ENCODE measurements at places on chromosomes 2 and 18.

DNA sequence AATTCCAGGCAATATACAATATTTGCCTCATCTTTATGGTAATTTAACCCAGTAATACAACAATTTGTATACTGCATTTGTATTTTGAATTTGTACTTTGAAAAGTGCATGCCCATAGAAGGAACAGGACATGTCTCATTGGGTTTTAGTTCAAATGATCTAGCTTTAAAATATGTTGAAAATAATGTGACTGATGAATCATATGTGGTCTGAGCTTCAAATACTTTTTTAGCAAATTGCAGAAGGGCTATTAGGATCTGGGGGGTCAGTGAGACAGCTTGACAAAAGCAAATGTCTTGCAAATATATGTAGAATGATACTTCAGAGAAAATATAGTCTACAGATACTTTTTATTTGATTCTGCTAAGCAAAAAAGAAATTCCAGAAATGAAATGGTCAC, 248.9 kb downstream of the DCC start:
- no peak for DNase-seq

GRCh38 chr18:7676253-7676873, 109.2 kb downstream of the PTPRM start:
- DNase-seq: no peak

GRCh38 chr2:56460508-56460907, 276.7 kb downstream of the CCDC85A start:
- no peak for DNase-seq

DNA sequence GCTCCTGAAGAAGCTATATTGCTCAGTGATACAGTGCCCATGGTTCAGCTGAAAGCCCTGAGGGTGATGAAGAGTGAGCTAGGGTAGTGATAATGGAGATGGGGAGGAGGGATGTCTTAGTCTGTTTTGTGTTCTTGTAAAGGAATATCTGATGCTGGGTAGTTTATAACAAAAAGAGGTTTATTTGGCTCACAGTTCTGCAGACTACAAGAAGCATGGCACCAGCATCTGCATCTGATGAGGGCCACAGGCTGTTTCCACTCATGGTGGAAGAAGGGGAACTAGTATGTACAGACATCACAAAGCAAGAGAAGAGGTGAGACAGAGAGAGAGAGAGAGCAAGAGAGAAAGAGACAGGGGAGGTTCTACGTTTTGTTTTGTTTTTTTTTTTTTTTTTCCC, 417.3 kb upstream of the TRIB2 start:
- DNase-seq: no peak

DNA sequence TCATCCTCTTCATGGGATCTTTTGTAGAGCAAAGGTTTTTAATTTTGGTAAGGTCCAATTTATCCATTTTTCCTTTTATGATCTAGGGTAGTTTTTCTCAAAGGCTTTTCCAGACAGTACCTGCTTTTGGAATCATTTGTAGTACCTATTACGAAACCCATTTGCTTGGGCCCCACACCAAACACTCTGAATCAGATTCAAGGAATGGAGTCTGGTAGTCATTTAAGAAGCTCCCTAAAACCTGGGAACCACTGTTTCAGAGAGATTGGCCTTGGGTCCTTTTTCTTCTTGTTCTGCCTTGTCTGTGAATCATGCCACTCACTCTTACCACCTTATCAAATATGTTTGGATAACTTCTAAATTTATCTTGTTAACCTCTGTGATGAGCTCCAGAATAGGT, 40.3 kb downstream of the OSBPL6 start:
- no peak for DNase-seq

- no peak for DNase-seq
These were observed 94.3 kb downstream of the LIPG start for GRCh38 chr18:49656073-49656692.

DNA sequence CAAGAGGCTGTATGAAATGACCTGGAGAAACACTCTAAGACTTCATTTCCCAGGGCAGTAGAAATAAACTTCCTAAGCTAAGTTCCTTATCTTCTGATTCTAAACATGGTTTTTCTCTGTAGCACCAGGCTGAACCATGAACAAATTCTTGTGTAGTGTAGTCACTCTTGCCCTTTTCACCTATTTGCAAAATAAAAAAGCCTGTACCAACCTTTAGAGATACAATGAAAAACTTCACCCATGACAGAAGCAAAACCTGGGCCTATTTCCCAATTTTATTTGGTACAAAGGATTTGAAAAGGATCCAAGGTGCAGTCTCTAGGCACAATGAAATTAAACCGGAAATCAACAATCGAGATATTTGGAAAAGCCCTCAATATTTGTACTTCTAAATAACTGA, 43.6 kb downstream of the POLR1A start:
- no peak for DNase-seq

DNA sequence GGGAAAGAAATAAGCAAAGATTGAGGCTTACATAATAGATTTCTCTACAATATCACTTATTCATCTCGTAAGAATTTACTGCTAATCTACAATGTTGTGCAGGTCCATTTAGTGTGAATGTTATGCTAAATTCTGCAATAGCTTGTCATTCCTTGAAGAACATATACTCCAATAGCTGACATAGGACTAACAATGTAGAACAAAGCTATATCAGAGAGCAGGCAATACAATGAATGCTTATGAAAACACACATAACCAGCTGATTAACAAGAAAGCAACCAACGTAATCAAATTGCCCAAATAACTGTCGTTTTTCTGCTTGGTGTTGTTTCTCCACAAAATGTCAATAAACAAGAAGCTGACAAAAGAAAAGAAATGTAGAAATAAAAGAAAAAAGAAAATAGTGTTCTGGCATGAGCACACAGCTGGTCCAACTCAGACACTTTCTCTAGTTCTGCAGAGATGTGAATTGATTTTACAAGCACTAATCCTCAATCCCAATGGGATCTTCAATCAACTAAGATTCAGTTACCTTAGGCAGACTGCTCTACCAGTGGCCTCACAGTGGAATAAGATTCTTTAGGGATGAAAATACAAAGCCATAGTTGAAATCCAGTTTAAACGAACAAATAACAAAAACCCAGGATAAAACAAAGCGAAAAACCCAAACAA, 1024.7 kb upstream of the PIK3C3 start:
- DNase-seq: no peak

GRCh38 chr2:68849579-68850030, 21.6 kb downstream of the BMP10 start:
- no peak for DNase-seq

- peak; percentile 42 for DNase-seq
These were observed 322.6 kb upstream of the REV1 start for GRCh38 chr2:99812426-99812825.

- DNase-seq: no peak
These were observed 14.0 kb downstream of the ARMC9 start for GRCh38 chr2:231212329-231212845.

GRCh38 chr2:241672243-241673188, 14.1 kb downstream of the DTYMK start:
- DNase-seq: no peak

- DNase-seq: no peak
These were observed 104.5 kb downstream of the TDRD15 start for GRCh38 chr2:21228041-21228895.

GRCh38 chr2:49404108-49404507, 249.8 kb upstream of the FSHR start:
- DNase-seq: no peak

DNA sequence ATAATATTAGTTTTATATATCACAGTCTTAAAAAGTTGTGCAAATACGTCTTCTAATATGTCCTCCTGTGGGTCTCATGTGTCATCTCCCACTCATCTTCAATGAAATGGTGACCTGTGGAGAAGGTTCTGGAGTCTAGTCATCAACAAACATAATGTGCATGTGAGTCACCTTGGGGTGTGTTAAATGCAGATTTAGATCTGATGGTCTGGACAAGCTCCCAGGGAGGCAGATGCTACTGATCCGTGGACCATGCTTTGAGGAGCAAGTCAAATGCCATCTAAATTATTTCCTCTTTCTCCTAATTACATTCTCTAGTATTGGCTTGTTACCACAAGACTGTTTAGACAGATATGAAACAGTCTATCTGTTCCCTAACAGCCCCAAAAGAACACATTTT, 210.9 kb downstream of the CD226 start:
- no peak for DNase-seq

- DNase-seq: no peak
These were observed 70.2 kb downstream of the ACAA2 start for GRCh38 chr18:49743117-49743567.

DNA sequence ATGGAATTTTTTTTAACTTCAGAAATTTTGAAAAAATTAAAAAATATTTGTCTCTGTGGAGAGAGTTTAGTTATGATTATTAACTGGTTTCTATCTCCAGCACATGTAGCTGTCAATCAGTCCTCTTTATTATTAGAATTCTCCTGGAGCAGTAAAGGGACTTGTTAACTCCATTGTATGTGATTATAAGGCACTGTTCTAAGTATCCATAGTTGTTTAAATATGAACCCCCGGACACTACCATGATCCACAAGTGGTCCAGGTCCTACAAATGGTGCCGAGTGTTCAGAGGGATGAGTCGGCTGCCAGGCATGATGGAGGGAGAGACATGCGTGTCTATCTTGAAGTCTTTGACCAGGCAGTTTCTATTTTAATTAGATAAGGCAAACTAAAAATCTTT, 492 bp downstream of the CHRNA1 start:
- no peak for DNase-seq

DNA sequence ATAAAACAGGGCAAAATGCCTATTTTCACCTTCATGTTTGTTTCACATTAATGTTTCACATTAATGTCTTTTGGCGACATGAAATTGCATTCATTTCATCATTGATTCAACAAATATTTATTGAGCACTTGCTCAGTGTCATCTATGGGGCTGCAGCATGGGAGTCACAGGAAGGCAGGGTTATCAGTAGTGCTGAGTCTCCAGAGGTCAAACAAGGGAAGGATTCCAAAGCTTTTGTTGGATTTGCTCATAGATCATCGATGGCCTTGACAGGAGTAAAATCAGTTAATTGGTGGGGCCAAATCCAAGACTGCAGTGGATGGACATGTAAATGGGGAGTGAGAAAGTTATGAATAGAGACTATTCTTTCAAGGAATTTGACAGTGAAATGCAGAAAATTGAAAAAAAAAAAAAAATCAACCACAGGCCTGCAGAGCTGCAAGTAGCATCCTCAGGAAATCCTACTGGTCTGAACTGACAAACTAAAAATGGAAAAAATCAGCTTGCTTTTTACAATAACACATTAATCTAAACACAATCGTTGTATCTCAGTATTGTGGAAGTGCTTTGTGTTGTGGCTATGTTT, 1290.8 kb downstream of the DPP10 start:
- DNase-seq: no peak

DNA sequence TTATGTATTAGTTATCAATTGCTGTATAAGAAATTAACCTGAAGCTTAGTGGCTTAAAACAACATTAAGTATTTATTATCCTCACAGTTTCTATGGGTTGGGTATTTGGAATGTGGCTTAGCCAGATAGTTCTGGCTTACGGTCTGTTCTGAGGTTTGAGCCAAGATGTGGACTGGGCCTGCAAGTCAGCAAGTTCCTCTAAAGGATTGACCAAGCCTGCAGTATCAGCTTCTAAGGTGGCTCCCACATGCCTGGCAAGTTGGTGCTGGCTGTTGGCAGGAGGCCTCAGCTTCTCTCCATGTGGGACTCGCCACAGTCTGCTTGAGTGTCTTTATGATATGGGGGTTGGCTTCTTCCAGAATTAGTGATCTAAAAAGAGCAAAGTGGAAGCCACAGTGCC, 45.0 kb upstream of the TCF4 start:
- DNase-seq: no peak

DNA sequence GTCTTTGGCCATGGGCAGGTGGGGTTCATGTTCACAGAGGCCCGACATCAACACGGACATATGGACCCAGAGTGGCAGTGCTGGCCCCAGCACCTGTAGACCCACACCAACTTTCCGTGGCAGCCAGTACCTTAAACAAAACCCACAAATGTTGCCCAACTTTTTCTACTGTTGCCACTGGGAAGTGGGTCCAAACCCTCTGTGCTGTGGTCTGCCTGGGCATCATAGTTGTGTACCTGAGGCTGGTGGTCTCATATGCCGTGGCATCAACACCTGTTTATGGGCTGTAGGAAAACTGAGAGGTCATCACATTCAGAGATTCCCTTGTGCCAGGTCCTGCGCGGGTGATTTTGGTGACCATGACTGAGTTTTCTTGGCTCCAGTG, 79.9 kb downstream of the SH3RF3 start:
- DNase-seq: no peak

- DNase-seq: no peak
These were observed 11.1 kb upstream of the MAP4K3 start for GRCh38 chr2:39448169-39448502.

DNA sequence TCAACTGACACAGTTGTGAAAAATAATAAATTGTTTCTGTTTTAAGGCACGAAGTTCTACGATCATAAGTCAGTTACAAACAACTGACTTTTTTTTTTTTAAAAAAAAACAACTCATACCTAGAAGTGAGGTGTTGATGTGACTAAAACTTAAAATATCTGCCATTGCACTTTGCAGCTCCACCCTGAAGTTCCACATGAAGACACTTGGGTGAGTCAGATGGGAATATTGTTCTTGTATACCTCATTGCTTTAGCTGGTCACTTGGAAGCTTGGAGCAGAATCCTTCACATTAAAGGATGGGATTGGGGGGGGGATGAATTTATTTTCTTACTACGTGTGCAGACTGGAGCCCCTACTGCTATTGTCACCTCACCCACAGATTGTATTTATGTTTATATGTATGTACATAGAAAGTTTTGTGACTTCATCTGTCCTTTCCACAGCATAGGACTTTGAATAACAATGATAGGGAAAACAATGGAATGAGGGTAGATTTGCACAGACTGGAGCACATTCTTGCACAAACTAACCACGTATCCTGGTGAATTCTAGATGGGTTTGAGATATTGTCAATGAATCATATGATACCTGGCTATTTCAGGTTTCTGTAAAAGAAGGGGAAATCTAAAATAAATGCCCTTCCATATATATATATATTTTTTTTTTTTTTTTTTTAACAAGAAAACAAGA, 57.9 kb upstream of the ARHGAP15 start:
- no peak for DNase-seq

DNA sequence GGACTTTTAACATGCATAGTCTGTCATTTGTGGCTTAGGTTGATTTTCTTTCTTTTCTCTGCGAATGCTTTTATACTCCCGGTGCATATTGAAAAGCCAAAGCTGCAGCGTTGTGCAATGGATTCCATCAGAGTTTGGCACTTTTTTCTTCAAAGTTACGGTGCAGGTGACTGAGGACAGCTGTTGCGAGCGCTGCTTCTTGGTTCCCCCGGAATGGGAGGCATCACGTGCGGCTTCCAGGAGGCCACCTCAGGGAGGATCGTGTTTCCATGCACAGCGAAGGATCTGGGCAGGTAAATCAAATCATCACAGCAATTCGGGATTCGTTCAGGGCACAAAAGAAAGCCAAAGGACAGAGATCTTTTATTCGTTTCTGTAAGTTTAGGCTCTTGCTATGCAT, 109.6 kb upstream of the ALKAL2 start:
- no peak for DNase-seq

DNA sequence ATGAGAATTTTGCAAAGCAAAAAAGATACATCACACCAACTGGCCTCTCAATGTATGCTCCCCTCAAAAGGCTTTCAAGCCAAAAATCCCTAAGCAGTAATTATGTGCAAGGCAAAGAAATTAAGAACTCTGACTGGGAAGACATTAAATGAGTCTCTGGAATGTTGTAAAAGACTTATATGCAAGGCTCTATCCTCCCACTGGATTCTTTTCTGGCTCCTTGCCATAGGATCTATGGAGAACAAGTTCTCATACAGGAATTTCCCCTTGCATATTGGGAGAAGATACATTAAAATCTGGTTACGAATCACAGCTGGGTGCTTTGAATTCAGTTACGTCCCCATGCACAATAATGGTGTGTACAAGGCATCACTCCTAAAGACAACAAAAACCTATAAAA, 73.4 kb upstream of the ATL2 start:
- DNase-seq: no peak

- no peak for DNase-seq
These were observed 114.9 kb upstream of the SEC11C start for GRCh38 chr18:59024829-59025228.

Measured in CD14-positive monocyte (primary cell).